ENCODE measurements at places on chromosomes 16 and 17.

DNA sequence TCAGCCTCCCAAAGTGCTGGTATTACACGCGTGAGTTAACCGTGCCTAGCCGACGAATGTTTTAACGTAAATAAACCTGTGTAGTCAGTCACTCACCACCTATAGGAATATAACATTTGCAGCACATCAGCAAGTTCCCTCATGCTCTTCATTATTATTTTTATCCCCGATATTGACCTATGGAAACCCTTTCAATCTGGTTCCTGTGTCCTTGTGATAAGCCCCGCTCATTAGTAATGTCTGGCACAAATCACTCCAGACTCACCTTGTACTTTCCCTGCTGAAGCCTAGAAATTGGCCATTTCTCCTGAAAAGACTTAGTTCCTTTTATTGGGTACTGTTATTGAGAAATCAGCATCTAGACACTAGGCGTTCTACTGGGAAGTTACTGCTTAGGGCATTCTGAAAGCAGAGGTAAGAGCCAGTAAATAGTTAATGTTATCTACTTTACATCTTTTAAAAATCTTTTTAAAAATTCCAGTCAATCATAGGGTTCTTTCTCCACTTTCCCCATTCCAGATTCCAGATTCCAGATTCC is 1.5 kb upstream of the PHKG2 start:
- DNase-seq: no peak

GRCh38 chr17:31401456-31402254 is 10.2 kb downstream of the RAB11FIP4 start:
- DNase-seq: no peak

DNA sequence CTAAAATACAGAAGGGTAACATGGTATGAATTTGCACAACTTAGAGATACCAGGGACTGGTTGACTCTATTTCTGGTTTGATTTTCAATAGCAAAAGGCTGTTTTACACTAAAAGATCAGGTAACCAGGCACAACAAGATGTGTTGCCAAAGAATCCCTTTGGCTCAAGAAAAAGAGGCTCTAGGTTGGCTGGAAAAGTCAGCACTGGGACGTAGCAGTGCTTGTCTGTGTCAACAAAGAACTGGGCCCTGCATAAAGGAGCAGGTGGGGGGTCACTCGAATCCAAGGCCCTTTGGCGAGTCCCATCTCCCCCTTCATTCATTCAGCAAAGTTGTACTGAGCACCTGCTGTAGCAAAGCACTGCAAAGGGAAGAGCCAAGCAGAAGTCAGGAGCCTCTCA is 18.4 kb downstream of the SDR42E1 start:
- DNase-seq: no peak

GRCh38 chr16:79370736-79371135 is 229.8 kb downstream of the MAF start:
- no peak for DNase-seq

DNA sequence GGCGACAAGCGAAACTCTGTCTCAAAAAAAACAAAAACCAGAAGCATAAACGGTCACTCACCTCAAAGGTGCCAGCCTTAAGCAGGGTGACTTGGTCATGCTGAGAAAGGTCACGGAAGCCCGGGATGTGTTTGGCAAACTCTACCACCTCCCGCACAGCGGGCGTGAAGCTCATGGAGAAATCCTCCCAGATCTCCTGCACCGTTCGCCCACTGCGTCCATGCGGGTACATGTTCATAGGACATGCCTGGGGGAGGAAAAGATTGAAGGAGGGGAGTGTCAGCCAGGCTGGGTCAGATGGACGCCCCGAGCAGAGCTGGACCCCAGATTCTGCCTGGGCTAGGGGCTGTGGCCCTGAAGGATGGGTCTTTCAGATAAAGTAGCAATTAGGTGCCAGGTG is 5.5 kb downstream of the NR1D1 start:
- DNase-seq: no peak

DNA sequence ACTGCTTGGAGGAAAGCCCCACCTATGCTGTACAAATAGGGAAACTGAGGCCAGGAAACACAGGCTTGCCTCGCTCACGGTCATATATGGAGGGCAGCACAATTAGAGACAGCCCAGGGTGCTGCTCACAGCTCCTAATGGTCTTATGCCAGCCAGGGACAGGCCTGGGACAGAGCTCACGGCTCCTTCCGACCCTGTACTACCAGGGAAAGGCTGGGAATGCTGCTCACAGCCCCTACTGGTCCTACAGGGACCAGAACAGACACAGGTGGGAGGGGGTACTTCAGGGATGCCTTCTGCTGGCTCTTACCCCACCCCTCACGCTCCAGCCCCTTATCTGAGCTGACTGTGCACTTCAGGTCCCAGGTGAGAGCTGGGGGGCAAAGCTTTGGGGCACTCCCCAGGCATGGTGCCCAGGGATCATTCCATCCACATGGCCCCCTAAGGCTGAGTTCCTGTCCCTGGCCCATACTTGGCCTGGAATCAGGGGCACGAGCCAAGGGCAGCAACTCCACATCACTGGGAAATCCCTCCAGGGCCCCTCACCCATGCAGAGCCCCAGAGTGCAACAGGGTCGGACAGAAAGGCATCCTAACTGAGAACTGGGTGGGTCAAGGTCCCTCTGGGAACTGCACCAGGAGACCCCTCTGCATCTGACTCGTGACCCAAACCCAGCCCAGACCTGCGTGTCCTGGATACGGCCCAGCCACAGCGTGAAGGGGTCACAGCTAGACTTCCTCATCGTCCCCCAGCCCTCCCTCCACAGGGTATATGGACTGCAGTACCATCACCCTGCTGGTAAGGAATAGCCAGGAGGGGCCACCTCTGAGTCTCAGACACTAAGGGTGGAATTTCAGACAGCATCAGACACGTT is 5.9 kb downstream of the RHBDF1 start:
- no peak for DNase-seq

DNA sequence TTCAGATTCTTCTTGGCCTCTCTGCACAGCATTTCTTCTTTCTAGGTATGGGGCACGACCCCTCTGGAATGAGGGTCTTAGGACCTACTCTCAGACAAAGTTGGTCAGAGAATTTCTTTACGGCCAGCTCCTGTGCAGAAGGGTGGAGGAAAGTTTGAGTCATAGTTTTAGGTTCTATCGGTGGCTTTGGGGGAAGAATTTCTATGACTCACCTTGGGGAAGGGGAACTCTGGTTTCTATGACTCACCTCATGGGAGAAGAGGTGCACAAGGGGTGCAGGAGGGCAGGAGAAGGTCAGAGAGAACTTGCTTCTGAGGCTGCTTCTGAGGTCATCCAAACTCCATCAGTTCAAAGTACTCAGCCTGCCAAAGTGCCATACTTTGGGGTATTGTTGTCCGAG is 2.5 kb upstream of the ABCC12 start:
- DNase-seq: no peak

DNA sequence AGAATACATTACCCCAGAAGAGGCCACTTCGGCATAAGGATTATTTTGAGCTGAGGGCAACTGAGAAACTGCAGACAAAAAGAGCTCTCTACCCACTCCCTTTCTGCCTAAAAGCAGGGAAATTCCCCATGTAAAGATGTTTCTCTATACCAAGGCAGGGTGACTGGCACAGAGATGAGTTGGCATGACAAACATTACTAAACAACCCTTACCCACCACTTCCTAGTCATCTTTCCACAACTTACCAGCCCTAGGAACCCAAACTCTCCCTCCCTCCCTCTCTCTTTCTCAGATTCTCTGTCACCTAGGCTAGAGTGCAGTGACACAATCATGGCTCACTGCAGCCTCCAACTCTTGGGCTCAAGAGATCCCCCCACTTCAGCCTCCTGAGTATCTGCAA is 68.6 kb downstream of the EMP2 start:
- no peak for DNase-seq

DNA sequence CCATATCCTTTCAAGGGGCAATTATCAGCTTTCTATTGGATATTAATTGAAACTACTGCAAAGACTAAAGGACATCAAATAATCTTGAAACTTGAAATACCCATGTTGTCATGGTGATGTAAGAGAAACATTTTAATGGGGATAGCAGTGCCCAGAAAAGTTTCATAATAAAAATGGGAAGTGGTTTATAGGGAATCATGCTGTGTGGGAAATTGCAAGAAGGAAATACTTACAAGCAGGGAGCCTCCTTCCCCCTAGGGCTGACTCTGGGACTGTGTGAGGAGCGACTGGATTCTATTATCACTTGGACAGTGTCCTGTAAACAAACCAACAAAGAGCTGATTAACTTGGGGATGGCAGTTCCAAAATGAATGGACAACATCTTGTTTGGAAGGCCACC is 1393.1 kb upstream of the GOT2 start:
- DNase-seq: no peak

DNA sequence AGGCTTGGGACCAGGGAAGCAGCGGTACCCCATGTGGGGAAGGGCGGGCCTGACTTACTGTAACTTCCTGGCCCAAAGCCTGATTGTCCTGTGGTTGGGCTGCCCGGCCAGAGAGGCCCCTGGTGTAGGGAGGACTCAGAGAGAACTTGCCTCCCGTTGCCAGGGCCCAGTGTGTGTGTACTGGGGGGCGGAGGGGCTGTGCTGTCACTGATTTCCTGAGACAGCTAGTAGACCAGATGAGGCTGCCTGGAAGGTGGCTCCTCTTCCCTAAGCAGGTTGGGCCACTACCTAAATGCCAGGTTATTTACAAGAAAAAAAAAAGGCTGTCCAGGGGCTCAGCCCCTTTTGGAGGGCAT is 16.7 kb downstream of the SOCS3 start:
- peak; percentile 87 for DNase-seq

DNA sequence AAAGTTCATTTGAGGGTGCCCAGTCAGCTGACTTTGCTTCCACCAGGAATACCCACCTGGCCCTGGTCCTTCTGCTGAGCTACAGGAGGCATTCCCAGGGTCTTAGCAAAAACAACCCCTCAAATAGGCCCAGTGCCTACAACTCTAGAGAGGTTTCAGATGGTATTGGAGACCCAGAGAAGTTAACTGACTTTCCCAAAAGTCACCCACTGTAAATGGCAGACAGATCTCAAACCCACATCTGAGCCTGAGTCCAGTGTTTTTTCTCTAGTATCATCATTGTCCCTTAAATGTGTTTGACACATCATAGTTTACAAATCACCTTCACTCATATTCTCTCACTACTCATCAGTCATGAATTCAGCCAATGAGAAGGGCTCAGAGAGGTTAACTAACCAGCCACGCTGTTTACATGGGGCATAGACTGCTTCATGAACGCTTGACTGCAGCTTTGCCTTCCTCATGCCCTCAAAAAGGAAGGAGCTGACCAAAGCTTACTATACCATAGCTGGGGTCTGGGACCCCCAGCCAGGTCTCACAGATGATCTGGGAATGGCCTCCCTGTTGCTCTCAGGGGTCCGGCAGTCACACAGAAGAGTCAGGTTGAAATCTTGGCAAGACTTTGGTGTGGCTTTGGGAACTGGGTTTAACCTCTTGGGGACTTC is 3.7 kb downstream of the PHOSPHO1 start:
- DNase-seq: no peak

DNA sequence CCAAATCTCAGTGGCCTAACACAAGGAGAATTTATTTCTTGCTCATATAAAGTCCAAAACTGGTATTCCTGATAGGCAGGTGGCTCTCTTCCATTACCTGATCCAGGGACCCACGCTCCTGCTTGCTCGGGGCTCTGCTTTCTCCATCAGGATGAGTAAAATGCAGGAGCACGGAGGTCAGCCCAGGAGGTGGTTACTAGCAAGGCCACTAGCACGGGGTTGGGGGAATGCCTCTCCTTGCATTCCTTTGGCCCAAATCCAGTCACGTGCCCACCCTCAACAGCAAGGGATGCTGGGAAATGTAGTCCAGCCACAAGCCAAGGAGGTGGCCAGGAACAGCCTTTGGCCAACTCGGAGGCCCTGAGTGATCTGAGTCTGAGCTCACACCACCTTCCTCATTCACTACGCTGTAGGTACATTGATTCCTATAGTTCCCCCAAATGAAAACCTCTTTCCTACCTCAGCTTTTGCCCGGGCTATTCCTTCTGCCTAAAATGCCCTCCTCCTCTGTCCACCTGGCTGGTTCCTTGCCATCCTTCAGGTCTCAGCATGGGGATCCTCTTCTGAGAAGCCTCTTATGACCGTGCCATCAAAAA is 38.3 kb upstream of the HAPSTR1 start:
- DNase-seq: no peak

All from upper lobe of left lung (tissue), 6 donors.